ENCODE measurements at places on chromosomes 13 and 19.

GRCh38 chr19:4264812-4265211 lies 14.3 kb upstream of the SHD start:
- DNase-seq, result no peak

DNA sequence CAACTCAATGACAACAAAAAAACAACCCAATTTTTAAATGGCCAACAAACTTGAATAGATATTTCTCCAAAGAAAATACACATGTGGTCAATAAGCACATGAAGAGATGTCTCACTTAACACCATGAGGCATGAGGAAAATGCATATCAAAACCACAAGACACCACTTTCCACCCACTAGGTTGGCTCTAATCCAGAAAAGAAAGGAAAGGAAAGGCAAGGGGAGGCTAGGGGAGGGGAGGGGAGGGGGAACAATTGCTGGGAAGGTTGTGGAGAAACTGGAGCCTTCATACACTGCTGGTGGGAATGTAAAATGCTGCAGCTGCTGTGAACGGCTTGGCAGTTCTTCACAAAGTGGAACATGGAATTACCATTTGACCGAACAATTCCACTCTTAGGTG lies 854.3 kb downstream of the UQCRFS1 start:
- no peak for DNase-seq

DNA sequence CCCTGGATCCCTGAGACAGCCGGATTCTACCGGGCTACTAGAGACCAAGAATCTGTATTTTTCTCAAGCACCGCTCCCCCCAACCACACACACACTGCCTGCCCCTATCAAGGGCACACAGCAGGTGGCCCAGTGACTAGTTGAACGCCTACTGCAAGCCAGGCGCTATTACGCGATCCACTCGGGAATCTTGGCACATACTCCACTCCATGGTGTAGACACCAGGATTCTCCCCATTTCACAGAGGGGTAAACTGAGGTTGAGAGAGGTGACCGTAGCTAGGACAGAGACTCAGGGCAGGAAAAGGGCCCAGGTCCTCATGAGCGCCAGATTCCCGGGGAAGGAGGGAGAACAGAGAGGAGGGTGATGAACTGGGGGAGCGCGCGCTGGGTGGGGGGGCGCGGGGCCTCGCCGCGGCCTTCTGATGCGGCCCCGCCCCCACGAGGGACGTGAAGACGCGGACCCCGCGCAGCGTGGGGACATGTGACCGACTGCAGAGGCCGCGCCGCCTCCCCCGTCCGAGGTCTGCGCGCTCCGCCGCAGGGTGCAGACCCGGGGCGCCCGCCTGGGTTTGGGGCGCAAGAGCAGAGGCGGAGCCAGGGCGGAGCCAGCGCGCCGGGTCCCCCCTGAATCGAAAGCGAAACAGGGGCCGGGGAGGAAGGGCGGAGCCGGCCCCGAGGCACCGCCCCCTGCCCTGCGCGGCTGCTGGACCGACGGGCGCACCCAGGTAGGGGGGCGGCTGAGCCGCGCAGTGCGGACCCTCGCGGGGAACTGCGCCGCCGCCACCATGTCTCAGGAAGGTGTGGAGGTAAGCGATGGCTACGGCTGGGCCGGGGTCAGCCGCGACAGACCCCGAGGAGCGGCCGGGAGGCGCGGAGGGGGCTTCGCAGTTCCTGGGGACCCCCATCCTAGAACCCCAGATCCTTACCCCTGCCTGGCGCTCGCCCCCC lies at the start of gene SHFL:
Gene SHFL (plus strand): TSS at position 677 of the 950 bp plus-strand sequence. CDS start 111 bp downstream, at position 788.
- no peak for DNase-seq

- no peak for DNase-seq
Observed at GRCh38 chr19:48493718-48494401, 17.8 kb downstream of the LMTK3 start.

GRCh38 chr13:27500806-27501534 lies 50.6 kb upstream of the MTIF3 start:
- no peak for DNase-seq

DNA sequence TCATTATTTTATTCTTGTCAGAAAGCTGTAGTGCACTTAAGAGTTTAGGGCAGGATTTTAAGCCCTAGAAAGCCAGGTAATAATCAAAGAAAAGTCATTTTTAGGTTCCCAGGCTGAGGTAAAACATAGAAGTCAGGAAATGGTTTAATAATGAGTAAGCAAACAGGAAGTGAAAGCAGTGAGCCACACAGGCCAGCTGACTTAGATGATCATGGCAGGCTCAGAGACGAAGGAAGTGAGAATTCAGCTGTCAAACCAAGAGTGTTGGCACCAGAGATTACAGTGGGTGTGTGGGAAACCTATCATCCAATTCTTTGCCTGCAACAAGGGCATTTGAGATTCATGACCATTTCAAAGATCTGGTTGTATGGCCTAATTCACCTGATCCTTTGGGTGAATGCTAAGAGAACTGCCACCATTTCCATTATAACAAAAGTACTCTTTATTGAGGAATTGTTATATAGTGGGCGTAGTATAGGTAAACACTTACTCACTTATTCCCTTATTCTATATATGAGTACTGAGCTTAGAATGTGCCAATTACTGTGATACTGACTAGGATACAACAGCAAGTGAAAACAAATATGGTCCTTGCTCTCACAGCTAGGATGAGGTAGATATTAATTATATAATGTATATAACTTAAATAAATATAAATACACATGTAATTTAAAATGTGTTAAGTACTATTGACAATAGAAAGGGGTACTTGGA lies 103.7 kb upstream of the EDNRB start:
- no peak for DNase-seq

- no peak for DNase-seq
Observed at GRCh38 chr19:39182174-39182505, 14.6 kb upstream of the NCCRP1 start.

GRCh38 chr19:33386361-33386858 lies 12.9 kb downstream of the CEBPG start:
- DNase-seq, result no peak

DNA sequence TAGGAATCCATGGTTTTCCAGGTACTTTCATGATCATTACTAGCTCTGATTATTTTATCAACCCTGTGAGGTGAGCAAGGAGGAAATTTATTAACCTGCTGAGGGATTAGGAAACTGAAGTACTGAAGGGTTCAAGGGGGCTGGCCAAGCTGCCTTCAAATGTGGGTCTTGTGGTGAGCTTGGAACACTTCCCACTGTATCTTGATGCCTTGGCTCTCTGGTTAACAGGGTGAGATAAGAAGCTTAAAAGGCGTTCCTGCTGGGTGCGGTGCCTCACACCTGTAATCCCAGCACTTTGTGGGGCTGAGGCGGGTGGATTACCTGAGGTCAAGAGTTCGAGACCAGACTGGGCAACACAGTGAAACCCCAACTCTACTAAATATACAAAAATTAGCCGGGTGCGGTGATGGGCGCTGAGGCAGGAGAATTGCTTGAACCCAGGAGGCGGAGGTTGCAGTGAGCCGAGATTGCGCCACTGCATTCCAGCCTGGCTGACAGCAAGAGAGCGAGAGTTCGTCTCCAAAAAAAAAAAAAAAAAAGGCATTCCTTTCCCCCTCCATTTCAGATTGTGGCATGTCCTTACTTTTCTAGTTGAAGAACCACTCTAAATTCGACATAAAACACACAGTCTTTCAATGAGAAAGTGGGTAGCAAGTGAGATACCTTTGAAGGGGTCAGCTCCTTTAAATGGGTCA lies 70.2 kb downstream of the KLF2 start:
- DNase-seq, result no peak

DNA sequence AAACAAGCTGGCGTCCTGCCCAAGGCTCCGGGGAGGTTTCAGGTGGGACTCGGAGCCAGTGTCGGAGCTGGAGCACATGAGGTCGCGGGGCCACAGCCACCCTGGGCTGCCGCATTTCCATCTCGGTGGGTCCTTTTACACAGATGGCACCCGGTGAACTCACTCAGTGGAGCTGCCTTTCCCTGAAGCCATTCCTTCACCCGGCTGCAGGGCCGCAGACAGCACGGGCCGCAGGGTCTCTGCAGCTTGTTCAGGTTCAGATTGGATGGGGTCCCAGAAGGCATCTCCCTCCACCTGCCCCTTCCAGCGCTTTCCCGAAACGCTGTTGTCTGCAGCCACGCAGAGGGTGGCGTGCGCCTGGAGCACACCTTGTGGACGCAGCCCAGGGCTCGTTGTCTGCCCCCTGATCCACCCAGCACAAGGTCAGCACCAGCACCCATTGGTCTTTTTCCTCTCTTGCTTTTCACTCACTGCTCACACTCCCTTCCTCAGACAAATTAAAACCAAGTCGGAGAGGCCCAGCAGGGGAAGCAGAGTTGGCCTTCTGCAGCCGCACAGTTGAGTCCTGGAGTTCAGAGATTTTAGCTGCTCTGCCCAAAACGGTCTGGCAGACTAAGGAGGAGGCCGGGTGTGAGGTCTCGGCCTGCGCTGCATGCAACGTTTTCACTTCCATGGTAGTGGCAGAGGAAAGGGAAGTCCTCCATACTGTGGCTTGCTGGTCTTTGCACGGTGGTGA lies 18.1 kb downstream of the MCF2L start:
- no peak for DNase-seq

- no peak for DNase-seq
Observed at GRCh38 chr13:110200276-110200870, 106.6 kb downstream of the COL4A1 start.

DNA sequence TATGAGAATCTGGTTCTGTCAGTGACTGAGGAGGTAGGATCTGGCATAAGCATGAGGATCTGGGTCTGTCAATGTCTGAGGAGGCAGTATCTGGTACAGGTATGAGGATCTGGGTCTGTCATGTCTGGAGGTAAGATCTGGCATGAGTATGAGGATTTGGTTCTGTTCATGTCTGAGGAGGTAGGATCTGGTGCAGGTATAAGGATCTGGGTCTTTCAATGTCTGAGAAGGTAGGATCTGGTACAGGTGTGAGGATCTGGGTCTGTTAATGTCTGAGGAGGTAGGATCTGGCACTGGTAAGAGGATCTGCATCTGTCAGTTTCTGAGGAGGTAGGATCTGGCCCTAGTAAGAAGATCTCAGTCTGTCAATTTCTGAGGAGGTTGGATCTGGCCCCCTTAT lies 12.4 kb upstream of the PDCD2L start:
- DNase-seq, result no peak

Data from NCI-H526 (cell line).